Stimulated activated CD8-positive, alpha-beta memory T cell treated with anti-CD3 and anti-CD28 coated beads, Interleukin-12 subunit alpha, Interleukin-12 subunit beta, amount 100 ng/mL, for 1 hour (primary cell): ENCODE measurements at places on chromosomes 1 and 21.

DNA sequence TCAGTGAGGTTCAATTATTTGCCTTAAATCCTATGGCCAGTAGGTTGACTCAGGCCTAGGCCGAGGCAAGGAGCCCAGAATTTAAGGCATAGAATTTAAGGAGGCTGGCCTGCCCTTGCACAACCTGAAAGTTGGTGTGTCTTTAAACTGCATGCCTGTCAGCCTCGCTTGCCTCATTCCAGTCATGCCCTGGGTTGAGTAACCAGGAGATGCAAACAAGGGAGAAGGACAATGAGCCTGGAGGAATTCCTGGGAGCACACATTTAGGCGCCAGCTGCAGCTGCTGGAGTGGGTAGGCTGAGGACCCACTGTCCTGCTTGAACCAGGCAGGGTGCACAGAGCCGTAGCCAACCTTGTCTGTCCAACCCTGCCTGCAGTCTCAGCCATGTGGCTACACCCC, 11.7 kb downstream of the CD2 start:
- DNase-seq: no peak

DNA sequence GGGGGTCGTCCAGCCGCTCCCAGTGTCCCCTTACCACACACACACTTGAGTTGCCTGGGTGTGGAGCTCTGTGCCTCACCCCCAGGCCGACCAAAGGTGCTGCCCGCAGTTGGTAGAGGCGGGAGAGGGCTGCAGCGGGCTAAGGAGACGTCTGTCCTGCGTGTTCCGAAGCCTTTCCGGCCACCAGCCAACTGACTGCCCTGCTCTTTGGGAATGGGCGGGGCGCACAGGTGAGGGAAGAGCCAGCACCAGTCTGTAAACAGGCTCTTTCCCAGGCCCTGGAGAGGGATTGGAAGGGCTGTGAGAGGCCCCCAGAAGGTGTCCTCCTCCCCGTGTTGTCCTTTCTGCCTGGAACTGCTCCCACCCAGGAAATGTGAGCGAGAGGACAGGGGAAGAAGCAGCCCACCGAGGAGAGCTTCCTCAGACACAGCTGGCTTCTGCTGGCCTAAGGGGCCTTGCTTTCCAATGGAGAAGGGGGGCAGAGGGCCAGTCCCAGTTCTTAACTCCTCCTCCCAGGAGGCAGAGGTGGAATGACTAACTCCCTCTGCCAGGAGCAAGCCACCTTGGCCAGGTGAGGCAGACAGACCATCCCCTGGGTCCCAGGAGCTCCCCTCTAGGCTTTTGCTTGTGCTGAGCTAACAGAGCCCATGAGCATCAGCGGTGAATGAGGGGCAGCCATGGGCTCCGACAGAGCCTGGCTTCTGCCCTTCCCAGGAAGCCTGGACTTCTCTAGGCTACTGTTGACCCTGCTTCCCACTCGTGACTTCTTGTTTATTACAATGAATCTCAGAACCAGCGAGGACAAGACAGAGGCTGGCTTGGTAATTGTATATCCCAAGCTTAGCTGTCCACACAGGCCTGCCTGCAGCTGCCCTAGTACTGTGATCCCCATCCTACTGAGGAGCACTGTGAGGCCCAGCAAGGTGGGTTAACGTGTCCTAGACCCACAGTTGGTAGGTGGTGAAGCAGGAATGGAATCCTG, 158.1 kb upstream of the COA6 start:
- no peak for DNase-seq

DNA sequence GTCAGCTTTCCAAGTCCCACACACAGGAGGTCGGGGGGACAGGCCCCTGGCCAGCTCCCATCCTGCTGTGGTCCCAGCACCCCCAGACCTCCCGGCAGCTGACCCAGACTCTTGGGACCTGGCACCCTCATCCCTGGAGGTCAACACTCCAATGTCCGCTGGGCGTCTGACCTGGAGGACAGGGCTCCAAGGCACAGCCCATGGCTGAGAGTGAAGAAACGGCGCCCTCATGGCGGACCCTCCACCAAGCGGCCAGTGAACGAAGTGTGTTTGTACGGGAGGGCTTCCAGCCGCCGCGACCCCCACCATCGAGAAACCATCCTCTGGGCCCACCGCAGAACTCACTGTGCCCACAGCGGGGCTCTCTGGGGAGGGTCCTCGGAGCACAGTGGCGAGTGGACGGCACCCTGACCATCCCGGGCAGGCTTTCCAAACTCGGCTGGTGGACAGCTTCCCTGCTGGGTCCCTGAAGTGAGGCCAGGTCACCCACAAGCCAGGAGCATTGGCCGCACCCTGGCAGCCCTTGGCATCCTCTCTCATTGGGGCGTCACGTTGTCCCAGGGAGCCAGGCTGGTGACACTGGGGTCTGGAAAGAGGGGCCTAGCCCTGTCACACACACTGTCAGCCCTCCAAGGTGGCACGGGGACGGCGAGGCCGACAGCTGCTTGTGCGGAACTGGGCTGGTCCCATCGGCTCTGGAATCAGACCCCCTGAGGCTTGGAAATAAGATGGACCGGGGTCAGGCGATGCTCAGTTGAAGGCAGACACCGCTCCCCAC, 47.8 kb upstream of the COL6A2 start:
- DNase-seq: no peak

GRCh38 chr1:197314682-197315081, 46.6 kb downstream of the CRB1 start:
- no peak for DNase-seq

DNA sequence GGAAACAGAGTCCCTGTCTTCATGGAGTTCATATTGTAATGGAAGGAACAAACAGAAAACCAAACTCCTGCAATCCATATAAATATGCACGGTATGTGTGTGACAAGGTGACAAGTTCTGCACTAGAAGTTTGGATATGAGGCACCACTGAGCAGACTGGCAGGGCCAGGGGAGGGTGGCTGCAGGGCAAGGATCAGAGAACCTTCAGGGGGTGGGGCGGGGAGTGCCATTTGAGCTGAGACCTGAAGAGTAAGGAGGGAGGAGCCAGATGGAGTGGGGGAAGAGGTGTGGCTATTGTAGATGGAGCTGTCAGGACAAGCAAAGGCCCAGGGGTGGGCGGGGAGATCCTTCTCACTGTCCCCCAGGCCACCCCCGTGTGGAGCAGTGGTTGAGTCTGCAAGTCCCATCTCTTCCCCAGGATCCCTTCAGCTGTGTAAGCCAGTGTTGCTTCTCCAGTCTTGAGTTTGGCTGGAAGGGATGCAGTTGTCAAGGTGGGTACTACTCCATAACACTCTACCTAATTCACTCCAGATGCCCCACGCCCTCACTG, 76.4 kb downstream of the ATP5PO start:
- no peak for DNase-seq

GRCh38 chr1:94299627-94300553, 62.5 kb upstream of the ARHGAP29 start:
- no peak for DNase-seq

DNA sequence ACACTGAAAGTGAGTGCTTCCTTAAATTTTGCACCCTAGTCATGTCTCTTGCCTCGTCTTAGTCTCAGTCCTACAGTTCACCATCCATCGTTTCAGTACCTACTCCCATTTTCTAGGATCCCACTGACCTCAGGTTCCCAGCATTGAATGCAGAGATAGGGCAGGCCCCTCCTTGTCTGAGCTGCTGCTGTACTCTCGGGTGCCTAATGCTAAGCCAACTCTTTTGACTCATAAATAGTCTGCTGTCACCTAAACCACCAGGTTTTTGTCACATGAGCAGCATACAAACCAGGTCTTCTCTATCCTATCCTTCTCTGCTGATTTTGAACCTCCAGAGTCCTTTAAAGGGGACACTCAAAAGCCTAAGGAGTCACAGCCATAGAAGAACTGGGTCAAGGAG, 3.0 kb downstream of the ARHGAP30 start:
- no peak for DNase-seq

GRCh38 chr21:40200946-40201345, 333.7 kb downstream of the PCP4 start:
- no peak for DNase-seq
